ENCODE measurements at places on chromosomes 5 and 9. TPM values are rescaled to one million over a fixed set of nuclear protein-coding genes. Genes with fewer than 3 reads are reported as not detected.

Gene NDOR1
- 6.2 TPM for total RNA-seq

Gene TCF7
- 2.9 TPM for total RNA-seq

GRCh38 chr9:86408121-86408520, 53.9 kb upstream of the TUT7 start:
- DNase-seq: peak; percentile 58

DNA sequence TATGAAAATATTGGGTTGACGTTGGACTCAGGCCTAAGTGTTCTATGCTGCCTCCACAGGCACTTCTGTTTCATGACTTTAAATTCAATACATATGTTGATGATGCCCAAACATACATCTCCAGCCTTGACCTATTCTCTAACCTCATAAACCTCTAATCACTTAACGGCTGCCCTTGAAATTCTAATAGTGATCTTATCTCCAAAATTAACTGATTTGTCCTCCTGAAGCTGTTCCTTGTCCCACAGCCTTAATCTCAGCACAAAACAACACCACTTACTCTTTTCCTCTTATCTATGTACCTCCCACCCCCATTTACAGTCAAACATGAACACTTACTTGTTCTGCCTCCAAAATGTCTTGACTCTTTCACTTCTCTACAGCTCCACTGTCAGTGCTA, 43.3 kb downstream of the FGF10 start:
- DNase-seq: no peak

- no peak for DNase-seq
These were observed 2.1 kb upstream of the INPP5E start for GRCh38 chr9:136441681-136442245.

GRCh38 chr5:151288180-151288579, 15.4 kb downstream of the SLC36A3 start:
- no peak for DNase-seq

GRCh38 chr5:76145945-76146344, 62.8 kb downstream of the SV2C start:
- DNase-seq: no peak

GRCh38 chr9:132639322-132639721, 30.5 kb downstream of the DDX31 start:
- DNase-seq: no peak

GRCh38 chr9:79489261-79490000, 82.3 kb upstream of the TLE4 start:
- peak; percentile 76 for DNase-seq

DNA sequence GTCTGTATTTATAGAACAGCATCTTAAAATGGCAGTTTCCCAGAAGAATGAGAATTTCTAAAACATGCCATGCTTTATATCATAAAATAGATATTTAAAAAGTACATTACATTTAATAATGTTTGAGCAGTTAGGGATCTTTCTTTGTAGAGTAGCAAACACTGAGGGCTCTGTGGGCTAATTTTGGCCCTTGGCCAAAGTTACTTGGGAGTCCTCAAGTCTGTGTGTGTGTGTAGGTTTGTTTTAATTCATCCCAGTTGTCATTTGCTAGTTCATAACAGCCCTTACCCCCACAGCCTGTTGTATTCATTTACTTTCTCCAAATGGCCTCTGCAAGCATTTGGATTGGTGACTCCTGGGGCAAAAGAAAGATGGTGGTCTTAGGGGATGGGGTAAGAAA, 576.4 kb upstream of the SGCD start:
- DNase-seq: no peak

Gene CYLC2
- total RNA-seq: not detected

DNA sequence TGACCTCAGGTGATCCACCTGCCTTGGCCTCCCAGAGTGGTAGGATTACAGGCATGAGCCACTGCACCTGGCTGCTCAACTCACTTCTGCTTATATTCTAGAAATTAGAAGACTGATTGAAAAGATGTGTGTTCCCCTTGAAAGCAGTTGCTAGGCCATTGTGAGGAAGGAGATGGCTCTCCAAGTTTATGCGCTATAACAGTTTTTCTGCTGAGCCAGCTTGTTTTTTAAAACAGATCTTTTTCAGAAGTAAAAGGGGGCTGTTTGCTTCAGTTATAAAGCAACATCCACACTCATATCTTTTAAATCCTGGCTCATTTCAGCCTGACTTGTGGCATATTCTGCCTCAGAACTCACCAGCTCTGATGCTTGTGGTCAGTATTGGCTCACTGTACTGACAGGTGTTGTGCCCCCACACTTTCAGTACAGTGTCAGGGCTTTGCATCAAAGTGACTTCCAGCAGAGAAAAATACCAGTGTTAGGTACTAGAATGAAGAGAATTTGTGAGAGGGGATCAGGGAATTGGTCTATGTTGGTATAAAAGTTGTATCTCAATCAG, 49.4 kb downstream of the NUP214 start:
- no peak for DNase-seq

GRCh38 chr9:84379740-84380139, 39.2 kb upstream of the SLC28A3 start:
- no peak for DNase-seq

Gene SLC36A3
- not detected for total RNA-seq

Gene BTNL3
- not detected for total RNA-seq

GRCh38 chr5:132677191-132677590, 3.4 kb downstream of the IL4 start:
- DNase-seq: peak; percentile 97

DNA sequence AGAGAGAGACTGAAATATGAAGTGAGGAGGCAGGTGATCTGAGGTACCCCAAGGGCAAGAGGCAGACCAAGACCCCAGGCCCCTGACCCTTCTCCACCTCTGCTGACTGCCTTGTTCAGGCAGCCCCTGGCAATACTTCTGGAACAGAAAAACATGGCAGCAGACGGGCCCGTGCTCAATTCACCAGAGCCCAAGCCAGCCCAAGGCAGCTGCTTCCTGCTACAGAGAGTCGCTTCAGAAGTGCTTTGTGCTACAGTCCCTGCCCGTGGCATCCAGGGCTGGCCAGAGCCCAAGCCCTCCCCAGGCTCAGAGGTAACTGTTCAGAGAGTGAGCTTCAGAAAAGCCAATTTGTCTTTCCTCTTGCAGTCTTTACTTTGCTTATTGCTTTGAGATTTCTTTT, 151.4 kb upstream of the FSTL4 start:
- DNase-seq: no peak

All from osteoblast (primary cell).